Gastroesophageal sphincter (tissue), 4 donors: ENCODE measurements at places on chromosomes 3 and 15. TPM values are rescaled to one million over a fixed set of nuclear protein-coding genes. Genes with fewer than 3 reads are reported as not detected.

Gene GABRB3
- total RNA-seq: 3.0 TPM

Gene AGBL1
- 0.12 TPM for total RNA-seq

Gene SAMD7
- total RNA-seq: not detected

Gene CKMT1A
- total RNA-seq: not detected
